Right ventricle myocardium inferior (tissue), 1 donor: ENCODE measurements at places on chromosomes 5 and 9. TPM values are rescaled to one million over a fixed set of nuclear protein-coding genes. Genes with fewer than 3 reads are reported as not detected.

- peak; percentile 73 for DNase-seq
These were observed 75.4 kb downstream of the STK32A start for GRCh38 chr5:147310059-147310704.

DNA sequence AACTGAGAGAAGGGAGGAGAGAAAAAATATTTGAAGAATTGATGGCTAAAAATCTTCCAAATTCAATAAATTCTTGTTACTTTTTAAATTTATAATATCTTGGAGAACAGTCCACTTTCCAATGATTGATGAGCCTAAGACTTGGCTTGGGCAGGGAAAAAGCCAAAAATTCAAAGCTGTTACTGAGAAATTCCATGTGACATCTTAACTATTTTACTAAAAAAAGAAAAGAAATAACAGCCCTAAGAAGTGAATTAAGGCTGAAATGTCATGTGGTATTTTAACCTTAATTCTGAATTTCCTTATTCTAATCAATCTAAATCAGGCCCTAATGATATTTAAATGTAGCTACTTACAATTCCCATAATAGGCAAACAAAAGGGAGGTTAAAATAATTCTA is 53.4 kb downstream of the CETN3 start:
- DNase-seq = no peak

- no peak for DNase-seq
These were observed 170.9 kb downstream of the TMEM38B start for GRCh38 chr9:105865285-105865684.

- peak; percentile 66 for DNase-seq
These were observed 60.1 kb upstream of the CACNA1B start for GRCh38 chr9:137817236-137818200.

GRCh38 chr9:116391306-116391900 is 237.8 kb downstream of the PAPPA start:
- DNase-seq = no peak

SPATA31E1 gene
- total RNA-seq = not detected

PCDHA10 gene
- total RNA-seq = 0.11 TPM

MOB3B gene
- total RNA-seq = 1.5 TPM

PDE8B gene
- 1.0 TPM for total RNA-seq
